ENCODE measurements at places on chromosomes 12 and 14. TPM values are rescaled to one million over a fixed set of nuclear protein-coding genes. Genes with fewer than 3 reads are reported as not detected.

DNA sequence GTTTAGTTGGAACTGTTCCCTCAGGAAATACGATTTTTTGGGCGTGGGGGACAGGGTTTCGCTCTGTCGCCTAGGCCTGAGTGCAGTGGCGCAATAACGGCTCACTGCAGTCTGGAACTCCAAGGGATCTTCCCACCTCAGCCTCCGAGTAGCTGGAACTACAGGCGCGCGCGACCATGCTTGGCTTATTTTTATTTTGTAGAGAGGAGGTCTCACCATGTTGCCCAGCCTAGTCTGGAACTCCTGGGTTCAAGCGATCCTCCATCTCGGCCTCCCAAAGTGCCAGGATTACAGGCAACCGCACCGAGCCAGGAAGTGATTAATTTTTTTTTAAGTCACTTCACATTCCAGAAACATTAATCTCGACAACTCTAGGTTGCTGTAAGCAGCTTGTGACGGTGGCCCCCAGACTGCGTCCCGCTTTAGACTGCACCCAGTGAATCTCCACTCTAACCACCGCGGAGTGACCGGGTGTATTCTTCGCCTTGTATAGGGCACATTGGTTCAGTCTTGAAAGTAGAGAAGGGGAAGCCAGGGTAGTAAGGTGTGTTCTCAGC, 830 bp upstream of the MIS18BP1 start:
- no peak for DNase-seq

PCED1B gene
- polyA plus RNA-seq: 2.8 TPM

ABHD12B gene
- polyA plus RNA-seq: 1.7 TPM

- DNase-seq: no peak
Measured at GRCh38 chr12:39883411-39883810, 222.5 kb downstream of the SLC2A13 start.

DNA sequence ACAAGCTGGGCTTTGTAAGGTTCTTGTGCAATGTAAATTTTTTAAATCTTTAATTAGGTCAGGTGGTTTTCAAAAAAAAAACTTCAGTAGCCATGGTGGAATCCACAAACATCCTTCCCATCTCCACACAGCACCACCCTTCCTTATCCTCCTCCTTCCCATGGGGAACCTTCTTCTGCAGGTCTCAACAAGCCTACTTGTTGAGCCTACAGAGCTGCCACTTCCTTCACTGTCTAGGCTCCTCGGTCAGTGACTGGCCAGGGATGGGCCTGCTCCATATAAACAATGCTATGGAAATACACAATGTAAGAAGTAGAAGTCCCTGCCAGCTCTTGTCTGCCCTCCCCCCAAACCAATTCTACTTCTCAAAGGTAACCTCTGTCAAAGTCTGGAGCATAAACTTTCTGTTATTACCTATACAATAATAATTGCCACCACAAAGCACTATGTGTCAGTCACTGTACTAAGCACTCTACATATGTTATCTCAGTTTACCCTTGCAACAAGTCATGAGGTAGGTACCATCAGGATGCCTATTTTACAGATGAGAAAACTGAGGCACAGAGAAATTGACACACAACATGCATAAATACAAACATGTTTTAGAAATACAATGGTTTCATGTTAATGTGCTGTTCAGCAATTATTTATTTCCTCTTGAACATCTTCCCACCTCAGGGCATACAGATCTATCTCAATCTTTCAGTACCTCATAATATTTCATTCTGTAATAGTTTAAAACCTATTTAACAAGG, 17.4 kb downstream of the LIMA1 start:
- no peak for DNase-seq

DNA sequence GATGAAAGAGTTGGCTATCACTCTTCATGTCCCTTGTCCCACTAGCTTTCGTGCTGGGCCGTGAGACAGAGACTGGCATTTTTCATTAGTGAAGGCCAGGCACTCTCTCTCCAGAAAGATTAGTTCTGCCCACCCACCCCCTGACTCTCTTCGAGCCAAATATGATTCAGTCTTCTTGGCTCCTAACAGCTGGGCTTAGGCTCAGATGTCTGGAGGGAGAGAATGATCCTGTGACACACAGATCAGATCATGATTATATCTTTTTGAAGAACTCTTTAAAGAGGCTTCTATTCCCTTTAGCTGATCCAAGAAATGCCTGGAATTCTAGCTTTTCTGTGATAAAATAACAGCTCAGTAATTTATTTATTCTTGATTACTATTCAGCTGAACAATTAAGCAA, 5.2 kb upstream of the GNG2 start:
- no peak for DNase-seq

GRCh38 chr12:86663173-86663572, 407.0 kb upstream of the MGAT4C start:
- no peak for DNase-seq

ALDH2 gene
- polyA plus RNA-seq: 93.8 TPM

GRCh38 chr14:101590062-101590461, 28.8 kb downstream of the DIO3 start:
- no peak for DNase-seq

GRCh38 chr14:44339231-44339630, 167.9 kb downstream of the FSCB start:
- DNase-seq: no peak

DNA sequence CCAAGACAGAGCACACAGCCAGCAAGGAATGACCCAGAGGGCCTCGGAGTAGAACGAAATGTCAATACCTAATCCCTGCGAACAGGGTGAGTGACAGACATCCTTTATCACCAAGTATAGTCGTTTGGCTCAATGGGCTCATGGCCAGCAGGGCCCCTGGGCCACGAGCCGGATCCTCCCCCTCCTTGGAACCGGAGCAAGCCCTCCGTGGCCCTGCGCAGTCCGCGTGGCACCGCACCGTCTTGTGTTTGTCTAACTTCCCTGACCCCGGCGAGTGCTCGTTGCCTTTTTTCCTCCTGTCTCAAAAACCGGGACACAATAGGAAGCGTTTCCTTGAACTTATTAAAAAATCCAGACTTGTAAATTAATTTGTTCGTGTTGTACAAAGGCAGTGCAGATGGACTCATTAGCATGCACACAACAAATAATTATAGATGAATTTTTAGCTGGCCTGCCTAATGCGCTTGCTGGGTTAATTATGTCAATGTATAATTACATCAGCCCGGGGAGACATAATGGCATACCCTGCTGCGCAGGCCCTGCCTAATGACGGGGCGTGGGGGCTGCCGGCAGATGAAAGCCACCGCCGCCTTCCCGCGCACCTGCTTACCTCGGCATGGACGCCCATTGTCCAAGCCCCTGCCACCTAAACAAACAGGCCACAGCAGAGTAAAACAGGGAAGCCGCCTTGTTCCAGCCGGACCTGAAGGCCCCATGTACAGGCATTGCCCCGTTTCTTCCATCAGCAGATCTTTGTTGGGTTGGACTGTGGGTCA, 81.6 kb downstream of the PHETA1 start:
- no peak for DNase-seq
